Hematopoietic multipotent progenitor cell treated with erythropoietin and hydrocortisone succinate and interleukin-3 and kit ligand, for 8 days (in vitro differentiated cells): ENCODE measurements at places on chromosomes 1 and 21.

GRCh38 chr1:41726899-41727748, 191.6 kb downstream of the HIVEP3 start:
- no peak for DNase-seq

- no peak for DNase-seq
Measured at GRCh38 chr21:36773117-36773516, 74.2 kb downstream of the SIM2 start.

DNA sequence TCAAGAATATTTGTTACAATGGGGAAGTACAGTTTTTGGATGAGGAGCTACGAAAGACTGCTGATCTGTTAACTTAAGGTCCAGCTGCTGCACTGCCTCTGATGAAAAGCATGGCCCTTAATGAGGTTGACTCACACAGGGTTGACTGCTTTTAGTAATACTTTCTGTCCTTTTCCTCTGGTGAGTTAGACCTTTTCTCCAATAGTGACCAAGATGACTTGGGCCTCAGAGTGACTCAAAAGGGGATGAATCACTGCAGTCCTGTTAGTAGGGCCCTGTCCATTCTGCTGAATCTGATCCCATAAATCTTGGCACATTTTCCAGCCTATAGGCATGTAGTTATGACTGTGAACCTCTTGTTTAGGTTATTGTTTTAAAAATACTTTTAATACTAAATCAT, 2.7 kb downstream of the DISP1 start:
- DNase-seq: no peak

- peak; percentile 59 for DNase-seq
Measured at GRCh38 chr1:24909388-24909898, 20.6 kb downstream of the RUNX3 start.

GRCh38 chr1:221100611-221101010, 221.4 kb downstream of the HLX start:
- peak; percentile 4 for DNase-seq

DNA sequence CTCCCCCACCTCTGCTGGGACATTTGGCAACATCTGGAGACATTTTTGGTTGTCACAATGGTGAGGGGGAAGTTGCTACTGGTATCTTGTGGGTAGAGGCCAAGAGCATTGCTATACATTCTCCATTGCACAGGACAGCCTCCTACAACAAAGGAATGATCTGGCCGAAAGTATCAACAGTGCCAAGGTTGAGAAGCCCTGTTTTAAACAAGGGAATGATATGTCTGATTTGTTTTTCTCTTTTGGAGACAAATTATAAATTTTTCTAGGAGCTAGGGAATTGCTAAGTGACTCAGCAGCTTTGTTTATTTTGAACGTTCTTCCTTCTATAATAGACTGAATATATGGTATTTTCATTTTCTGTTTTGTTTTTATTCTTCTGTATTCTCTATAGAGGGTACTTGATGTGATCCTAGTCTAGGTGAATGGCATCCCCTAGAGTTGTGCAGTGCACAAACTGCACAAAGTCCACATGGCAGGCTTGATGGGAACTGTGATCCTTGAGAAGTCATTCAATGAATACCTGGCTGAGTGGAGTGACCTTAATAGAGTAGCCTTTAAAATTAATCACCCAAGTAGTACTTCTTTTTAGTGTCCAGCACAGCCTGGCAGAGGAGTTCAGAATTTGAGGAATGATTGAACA, 288.6 kb upstream of the USP24 start:
- DNase-seq: no peak
